ENCODE measurements at places on chromosomes 16 and 17. TPM values are rescaled to one million over a fixed set of nuclear protein-coding genes. Genes with fewer than 3 reads are reported as not detected.

The OR2C1 gene
- not detected for polyA plus RNA-seq

The CCDC154 gene
- 0.15 TPM for polyA plus RNA-seq

The IL32 gene
- polyA plus RNA-seq, result 5.0 TPM

The FBXL20 gene
- 4.3 TPM for polyA plus RNA-seq

The EVPLL gene
- 0.13 TPM for polyA plus RNA-seq

The KAT8 gene
- 52.6 TPM for polyA plus RNA-seq

The TBC1D26 gene
- polyA plus RNA-seq, result 1.4 TPM

The TP53TG3D gene
- polyA plus RNA-seq, result not detected

The MYH8 gene
- polyA plus RNA-seq, result not detected

The NPW gene
- 4.0 TPM for polyA plus RNA-seq

The PRAC2 gene
- not detected for polyA plus RNA-seq

The CBFA2T3 gene
- 0.51 TPM for polyA plus RNA-seq

The SLC16A11 gene
- polyA plus RNA-seq, result 0.39 TPM

The NME4 gene
- polyA plus RNA-seq, result 863 TPM

The BEAN1 gene
- 0.08 TPM for polyA plus RNA-seq

The CLEC3A gene
- not detected for polyA plus RNA-seq

The TRIM65 gene
- polyA plus RNA-seq, result 21.2 TPM

The ERN2 gene
- polyA plus RNA-seq, result 4.4 TPM

The TAC4 gene
- 0.15 TPM for polyA plus RNA-seq

The CLEC19A gene
- polyA plus RNA-seq, result 1.5 TPM

The SERPINF2 gene
- 3.2 TPM for polyA plus RNA-seq

The TVP23B gene
- 11.5 TPM for polyA plus RNA-seq

The CHST4 gene
- polyA plus RNA-seq, result 14.6 TPM

The PRR35 gene
- polyA plus RNA-seq, result 0.38 TPM

The KRT20 gene
- not detected for polyA plus RNA-seq

The MRPL45 gene
- 47.6 TPM for polyA plus RNA-seq

The FA2H gene
- 3.0 TPM for polyA plus RNA-seq

The SIRT7 gene
- 5.8 TPM for polyA plus RNA-seq

The CHST6 gene
- 18.2 TPM for polyA plus RNA-seq

The PHKB gene
- 13.6 TPM for polyA plus RNA-seq

The TTLL6 gene
- 4.3 TPM for polyA plus RNA-seq

The PDE6G gene
- 12.9 TPM for polyA plus RNA-seq

The NTN1 gene
- polyA plus RNA-seq, result 2.0 TPM

The CDK3 gene
- 14.6 TPM for polyA plus RNA-seq

The MYO1D gene
- 6.5 TPM for polyA plus RNA-seq

The KRT25 gene
- polyA plus RNA-seq, result not detected

The NHLRC4 gene
- polyA plus RNA-seq, result 0.60 TPM

The ATP2A1 gene
- polyA plus RNA-seq, result 1.7 TPM

The ELAC2 gene
- 126 TPM for polyA plus RNA-seq

The PRKCA gene
- polyA plus RNA-seq, result 5.8 TPM

The CENPN gene
- 32.8 TPM for polyA plus RNA-seq

The RUSF1 gene
- polyA plus RNA-seq, result 33.7 TPM

The C1QTNF8 gene
- not detected for polyA plus RNA-seq

The C17orf107 gene
- polyA plus RNA-seq, result 0.67 TPM

The ABHD15 gene
- 1.2 TPM for polyA plus RNA-seq

The WNK4 gene
- 0.86 TPM for polyA plus RNA-seq

The KRT33B gene
- polyA plus RNA-seq, result not detected

The SCPEP1 gene
- 30.7 TPM for polyA plus RNA-seq

The TBC1D3E gene
- not detected for polyA plus RNA-seq

The CDH11 gene
- polyA plus RNA-seq, result 3.3 TPM

All from H1 (cell line).